K562 (cell line): ENCODE measurements at places on chromosomes 7 and 10. TPM values are rescaled to one million over a fixed set of nuclear protein-coding genes. Genes with fewer than 3 reads are reported as not detected.

DNA sequence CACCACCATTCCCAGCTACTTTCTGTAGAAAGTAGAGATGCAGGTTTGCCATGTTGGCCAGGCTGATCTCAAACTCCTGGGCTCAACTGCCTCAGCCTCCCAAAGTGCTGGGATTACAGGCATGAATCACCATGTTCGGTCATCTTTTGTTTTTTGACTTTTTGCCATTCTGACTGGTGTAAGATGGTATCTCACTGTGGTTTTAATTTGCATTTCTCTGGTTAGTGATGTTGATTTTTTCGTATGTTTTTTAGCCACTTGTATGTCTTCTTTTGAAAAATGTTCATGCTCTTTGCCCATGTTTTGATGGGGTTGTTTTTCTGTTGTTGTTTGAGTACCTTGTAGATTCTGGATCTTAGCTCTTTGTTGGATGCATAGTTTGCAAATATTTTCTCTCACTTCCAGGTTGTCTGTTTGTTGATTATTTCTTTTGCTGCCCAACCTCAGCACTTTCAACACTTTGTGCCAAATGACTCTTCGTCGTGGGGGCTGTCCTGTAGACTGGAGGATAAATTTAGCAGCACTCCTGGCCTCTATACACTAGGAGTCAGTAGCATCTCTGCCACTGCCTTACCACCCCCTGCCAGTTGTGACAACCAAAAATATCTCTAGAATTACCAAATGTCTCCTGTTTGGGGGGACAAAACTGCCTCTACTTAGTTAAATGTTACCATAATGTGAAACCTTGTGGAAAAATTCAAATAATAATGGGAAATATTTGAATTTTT is 6.5 kb upstream of the CPED1 start:
- H3K27me3 ChIP-seq: no peaks in the 10 kb centered on the region
- no peak for DNase-seq

- H3K27me3 ChIP-seq: 0 out of 3 replicates have a peak, but pooled peaks cover 1% of the 10 kb centered on the region
- no peaks in the 10 kb centered on the region for H3K36me3 ChIP-seq
- DNase-seq: no peak
- no peak overlapping the region for H3K27ac ChIP-seq
- no peaks in the 10 kb centered on the region for H3K4me1 ChIP-seq
Observed at GRCh38 chr10:62870866-62871265, 54.7 kb upstream of the EGR2 start.

DNA sequence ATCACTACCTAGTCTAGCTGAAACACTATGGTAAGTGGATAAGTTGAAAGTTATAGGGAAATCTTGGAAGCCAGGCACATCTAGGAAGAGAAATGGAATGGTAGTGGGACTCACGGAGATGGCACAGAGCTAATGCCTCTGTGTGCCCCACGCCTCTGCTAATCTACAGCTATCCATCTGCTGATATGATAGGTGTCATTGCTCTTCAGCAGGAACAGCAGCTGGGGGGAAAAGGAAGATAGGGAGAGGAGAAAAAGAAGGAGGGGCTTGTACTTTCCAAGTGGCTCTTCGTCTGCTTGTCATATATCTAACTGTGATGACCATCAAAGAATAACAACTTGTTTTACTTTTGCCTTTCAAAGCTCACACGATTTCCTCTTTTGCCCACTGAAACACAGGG is 1199.1 kb upstream of the SORCS1 start:
- no peak overlapping the region for H3K27ac ChIP-seq
- no peaks in the 10 kb centered on the region for H3K36me3 ChIP-seq
- no peaks in the 10 kb centered on the region for H3K27me3 ChIP-seq
- H3K4me1 ChIP-seq: no peaks in the 10 kb centered on the region
- H3K4me3 ChIP-seq: no peak overlapping the region

DNA sequence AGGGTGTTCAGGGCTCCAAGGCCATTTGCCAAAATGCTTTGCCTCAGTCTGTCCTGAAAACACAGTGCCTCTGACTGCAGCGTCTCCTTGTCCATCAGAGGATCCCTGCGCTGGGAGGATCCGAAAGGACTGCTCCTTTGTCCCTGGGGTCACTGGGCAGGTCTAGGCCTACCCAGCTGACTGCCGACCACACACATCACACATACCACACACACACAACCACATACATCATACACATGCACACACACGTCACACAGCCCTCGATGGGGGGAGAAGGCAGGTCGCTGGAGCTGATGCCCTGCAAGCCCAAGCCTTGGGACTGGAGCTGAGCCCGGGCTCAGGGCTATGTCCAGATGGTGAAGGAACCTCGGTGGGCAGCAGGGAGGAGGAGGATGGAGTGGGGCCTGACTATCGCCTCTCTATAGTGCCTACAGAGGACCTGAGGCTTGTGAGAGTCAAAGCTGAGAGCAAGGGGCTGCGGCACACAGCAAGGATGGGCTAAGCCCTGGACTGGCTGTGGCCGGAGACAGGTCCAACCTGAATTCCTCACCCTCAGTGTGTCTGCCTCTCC is 29.1 kb downstream of the GPRIN2 start:
- peaks cover 12% of the 10 kb centered on the region; the same call in 2 of the 3 replicates for H3K4me1 ChIP-seq
- H3K27me3 ChIP-seq: peaks cover 48% of the 10 kb centered on the region
- no peak overlapping the region for H3K27ac ChIP-seq

GRCh38 chr10:118471863-118472262 is 123.6 kb downstream of the PRLHR start:
- no peak overlapping the region for H3K27ac ChIP-seq
- no peak for DNase-seq
- no peaks in the 10 kb centered on the region for H3K36me3 ChIP-seq
- no peaks in the 10 kb centered on the region; the same call in 1 of the 2 replicates for H3K4me1 ChIP-seq

Gene NCF1
- polyA plus RNA-seq: 0.26 TPM in 1 of 2 replicates, not detected in the other

Gene CALU
- 173 and 177 TPM in 2 replicates for polyA plus RNA-seq

Gene NXPH1
- not detected in 2 replicates for polyA plus RNA-seq

Gene NOD1
- polyA plus RNA-seq: 5.6 and 5.9 TPM in 2 replicates
